ENCODE measurements at places on chromosomes 3 and 15.

GRCh38 chr15:87570206-87570605, 686.3 kb downstream of the NTRK3 start:
- DNase-seq = peak; percentile 22

DNA sequence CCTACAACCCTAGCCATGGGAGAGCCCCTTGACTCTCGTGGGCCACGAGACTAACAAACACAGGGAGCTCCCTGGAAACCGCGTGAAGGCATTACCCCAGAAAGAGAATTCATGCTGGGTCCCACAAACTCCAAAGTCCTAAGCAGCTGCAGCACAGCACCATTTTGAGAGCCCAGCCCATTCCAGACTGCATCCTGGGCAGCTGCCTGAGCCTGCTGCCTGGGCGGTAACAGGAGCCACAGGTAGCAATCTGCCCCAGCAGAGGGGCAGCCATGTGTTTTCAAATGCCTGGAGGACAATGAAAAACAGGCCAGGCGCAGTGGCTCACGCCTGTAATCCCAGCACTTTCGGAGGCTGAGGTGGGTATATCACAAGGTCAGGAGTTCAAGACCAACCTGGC, 62.9 kb upstream of the TBC1D23 start:
- DNase-seq = no peak

DNA sequence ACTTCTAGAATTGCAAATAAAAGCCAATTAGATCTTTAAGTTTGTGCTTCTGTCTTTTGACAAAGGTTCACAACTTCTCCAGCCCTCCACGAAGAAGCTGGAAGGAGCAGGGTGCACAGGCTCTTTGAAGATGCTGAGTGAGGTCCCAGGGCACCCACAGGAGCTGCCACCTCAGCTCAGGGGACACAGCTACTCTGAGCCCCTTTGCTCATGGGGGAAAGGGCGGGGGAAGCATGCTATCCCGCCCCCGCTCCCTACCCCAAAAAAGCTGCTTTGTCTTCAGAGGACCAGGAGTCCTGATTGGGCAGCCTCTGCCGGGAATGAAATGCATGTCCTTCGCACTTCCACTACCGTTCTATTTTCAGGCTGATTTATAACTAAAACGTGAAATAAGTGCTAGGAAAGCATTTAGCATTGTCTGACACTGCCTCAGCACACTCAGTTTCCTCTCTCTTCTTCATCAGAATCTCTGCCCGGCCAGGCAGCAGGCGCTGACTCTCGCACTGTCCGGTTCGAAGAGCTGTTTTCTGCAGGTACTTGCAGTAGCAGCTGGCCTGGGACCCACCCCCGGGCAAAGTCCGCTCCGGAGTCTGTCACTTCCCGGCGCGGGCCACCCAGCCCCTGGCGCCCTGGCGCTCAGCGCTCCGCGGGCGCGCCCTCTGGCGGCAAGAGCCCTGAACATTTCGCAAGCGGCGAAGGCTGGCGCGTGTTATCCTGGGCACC, 45.5 kb upstream of the KLHL25 start:
- DNase-seq = peak; percentile 88

DNA sequence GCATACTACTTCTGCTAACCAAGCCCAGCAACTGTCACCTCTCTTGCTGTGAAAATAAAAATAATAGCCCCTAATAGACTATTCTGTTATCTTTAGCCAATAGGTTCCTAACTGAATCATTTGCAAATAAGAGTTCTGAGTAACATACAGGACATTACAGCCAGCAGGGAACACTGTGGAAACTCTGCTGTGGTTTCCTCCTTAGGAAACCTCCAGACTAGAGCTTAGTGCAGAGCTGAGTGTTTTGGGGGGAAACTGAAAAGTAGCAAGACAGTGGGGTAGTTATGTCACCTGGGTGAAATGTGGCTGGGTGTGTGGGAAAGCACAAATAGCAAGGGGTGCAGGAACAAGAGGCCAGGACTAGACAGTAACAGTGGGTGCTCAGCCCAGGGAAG, 32.4 kb downstream of the DZIP1L start:
- DNase-seq = peak; percentile 45

DNA sequence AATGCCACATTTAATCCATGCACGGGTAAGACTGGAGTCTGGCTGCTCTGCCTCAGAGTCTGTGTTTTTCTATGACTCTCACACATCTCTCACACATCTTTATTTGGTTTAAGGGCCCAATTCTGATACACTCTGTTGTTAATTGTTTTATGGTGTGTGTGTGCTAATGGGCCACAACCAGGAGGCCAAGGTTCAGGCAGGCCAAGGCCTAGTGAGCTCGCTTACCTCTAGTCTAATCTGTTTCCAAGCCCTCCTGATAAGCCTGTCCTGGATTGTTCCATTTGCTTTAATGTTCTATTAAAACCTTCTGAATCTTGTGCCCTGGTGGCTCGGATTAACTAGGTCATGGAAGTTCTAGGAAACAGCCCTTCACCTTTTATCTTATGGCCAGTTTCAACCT, 445.4 kb upstream of the DPH6 start:
- DNase-seq = no peak

GRCh38 chr15:33988384-33988783, 20.1 kb downstream of the CHRM5 start:
- DNase-seq = peak; percentile 6

- DNase-seq = no peak
Measured at GRCh38 chr3:134149286-134149685, 101.4 kb downstream of the RYK start.

DNA sequence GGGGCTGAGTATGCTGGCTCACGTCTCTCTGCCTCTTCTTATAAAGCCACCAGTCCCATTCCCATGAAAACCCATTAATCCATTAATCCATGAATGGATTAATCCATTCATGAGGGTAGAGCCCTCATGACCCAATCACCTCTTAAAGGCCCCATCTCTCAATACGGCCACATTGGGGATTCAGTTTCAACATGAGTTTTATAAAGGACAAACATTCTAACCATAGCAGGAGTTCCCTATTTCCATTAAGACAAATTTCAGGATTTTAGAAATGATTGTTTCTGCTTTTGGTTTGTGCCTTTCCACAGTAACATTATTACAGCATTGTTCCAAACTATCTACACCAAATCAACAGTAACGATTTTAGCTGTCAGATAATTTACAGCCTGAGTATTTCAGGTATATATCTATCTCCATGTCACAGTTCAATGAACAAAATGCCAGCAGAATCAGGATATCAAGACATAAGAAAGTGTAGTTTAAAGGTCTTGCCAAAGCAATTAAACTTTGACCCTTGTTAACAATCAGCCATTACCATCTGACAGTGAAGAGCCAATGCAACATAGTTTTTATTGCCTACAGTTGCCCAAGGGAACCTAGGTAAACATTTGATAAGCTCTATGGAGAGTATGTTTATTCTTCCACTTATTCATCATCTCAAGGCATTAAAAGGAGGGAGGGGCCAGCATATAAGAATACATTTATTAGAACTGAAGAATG, 3.8 kb downstream of the TSPAN3 start:
- no peak for DNase-seq

DNA sequence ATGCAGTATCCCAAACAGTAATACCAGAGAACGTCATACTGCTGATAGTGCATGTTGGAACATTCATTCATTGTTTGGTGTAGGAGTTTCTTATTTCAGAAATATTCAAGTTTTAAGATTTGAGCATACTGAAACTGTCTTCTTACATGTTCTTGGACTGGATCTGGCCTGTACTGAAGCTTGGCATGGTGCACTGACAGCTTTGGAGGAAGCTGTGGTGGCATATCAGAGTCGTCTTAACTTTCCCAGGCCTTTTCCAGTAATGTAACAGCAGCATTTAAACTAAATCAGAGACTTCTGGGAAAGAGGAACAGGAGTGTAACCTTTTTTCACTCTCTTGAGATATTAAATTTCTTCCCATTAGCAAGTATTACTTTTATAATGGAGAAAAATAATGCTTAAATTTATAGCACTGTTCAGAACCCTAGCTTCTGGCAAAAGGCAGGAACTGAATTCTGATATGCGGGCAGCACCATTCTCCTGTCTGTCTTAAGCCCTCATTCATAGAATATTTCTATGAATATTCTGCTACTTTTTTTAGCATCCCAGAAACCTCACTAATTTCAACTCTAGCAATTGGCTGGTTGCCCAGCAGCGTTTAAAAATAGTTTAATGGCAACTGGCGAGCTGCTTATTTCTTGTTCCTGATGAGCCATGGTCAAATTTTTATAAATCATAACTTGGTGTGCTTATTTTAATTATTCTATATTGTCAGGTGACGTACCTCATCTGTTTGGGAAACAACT, 31.1 kb downstream of the DNAJC13 start:
- peak; percentile 23 for DNase-seq

GRCh38 chr3:127413318-127413673, 125.5 kb upstream of the PRR20G start:
- DNase-seq = no peak

- no peak for DNase-seq
Measured at GRCh38 chr3:195532345-195532744, 10.8 kb downstream of the PPP1R2 start.

DNA sequence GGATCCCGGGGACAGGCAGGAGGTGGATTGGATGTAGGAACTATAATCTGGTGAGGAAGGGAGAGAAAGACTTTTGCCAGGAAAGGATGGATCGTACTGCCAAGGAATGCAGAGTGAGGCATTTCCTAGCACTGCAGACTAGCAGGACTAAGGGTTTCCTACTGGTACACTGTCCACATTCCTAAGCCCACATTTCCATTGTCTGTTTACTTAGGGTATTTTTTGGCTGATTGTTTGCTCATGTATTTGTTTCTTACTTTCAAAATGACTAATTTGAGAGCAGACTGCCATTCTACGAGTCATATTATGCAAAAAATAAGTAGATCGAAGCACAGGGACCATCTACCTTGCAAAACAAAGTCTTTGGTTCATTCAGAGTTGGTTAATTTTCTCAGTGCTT, 1029.5 kb upstream of the NR2F2 start:
- DNase-seq = peak; percentile 60

DNA sequence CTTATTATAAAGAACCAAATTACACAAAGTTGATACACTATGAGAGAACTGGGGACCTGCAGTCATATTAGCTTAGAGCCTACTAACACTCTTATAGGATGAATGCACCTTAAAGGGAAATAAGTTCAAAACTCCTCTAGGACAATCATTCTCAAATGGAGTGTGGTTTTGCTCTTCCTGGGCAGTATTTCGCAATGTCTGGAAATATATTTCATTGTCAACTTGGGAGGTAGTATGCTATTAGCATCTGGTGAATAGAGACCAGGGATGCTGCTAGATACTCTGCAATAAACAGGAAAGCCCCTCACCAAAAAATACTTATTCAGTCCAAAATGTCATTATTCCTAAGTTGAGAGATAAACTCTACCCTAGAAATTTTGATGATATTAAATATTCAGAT, 451.4 kb upstream of the ARPP21 start:
- DNase-seq = no peak

DNA sequence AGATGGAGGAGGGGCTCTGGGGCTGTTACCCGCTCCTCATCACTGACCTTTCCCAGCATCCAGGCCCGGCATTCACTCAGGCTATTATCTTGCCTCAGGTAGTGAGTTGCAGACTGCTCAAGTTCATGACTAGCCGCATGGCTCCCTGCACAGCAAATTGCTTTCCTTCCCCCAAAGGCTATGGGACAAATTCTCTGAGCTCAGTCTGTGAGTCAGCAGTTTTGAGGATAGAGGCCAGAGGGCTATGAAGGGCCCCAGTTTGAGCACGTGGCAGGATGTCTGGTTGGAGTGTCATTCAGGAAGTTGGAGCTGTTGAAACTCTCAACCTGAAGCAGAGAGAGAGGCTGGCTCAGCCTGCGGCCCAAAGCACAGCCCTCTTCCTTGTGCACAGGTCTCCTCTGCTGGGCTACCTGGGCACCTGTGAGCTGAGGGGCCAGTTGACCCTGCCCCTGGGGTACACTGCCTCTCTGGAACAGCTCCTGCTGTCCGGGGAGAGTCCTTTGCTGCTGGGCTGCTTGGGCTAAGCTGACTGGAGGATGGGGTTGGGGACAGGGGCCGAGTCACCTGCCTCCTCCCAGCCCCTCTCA, 7.9 kb downstream of the FAH start:
- DNase-seq = peak; percentile 74

GRCh38 chr3:23874359-23875112, 42.3 kb downstream of the NKIRAS1 start:
- peak; percentile 70 for DNase-seq

- DNase-seq = no peak
Measured at GRCh38 chr3:67846166-67846565, 191.8 kb upstream of the SUCLG2 start.

DNA sequence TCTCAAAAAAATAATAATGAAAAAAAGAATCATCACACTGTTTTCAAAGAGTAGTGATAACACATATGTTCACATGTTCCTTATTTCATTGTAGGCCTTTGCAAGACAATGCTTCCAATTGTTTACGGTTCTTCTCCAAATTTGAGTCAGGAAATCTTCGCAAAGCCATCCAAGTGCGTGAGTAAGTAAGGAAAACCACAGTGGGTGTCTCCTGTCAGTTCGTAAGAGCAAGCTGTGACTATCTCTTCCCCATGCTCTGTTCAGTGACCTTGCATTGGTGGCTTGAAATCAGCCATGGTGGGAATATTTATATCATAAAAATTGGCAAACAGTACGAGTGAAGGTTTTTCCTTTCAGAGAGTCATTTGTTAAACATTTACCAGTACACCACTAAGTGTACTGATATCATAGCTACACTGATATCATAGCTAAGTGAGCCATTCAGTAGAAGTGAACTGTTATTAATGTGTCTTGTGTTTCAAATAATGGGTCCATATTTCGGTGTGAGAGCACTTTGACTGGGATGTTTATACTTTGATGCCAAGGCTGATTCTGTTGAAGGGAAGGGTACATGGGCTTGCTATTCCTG, 187.3 kb downstream of the AGBL1 start:
- no peak for DNase-seq

DNA sequence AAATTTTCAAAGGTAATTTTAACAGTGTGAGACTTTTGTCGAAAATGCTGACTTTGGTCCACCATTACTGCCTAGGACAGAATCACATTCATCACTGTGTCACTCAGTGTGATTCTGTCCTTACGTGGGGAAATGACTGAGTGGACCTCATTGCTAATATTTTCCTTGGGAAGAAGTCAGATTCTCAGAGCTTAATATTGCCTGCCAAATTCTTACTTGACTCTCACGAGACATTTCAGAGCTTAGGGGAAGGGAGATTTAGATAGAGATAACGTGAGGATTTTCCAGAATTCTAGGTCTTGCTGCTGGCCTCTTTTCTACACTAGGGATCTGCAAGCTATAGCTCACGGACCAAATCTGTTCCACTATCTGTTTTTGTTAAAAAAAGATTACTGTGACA, 270.4 kb downstream of the SUCLG2 start:
- DNase-seq = peak; percentile 16

DNA sequence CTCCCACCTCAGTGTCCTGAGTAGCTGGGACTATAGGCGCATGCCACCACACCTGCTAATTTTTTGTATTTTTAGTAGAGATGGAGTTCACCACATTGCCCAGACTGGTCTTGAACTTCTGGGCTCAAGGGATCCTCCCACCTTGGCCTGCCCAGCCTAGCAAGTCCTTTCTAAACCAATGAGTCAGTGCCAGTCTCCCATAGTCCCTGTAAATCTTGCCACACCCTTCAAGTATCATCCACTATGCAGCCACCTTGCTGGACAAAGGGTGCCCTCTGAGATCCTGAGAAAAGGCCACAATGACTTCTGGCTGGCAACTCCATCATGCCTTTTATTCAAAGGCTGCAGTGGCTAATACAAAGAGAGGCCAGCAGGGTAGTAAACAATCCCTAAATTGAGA, 184.0 kb downstream of the ABHD5 start:
- no peak for DNase-seq

All from astrocyte of the hippocampus (primary cell).